ENCODE measurements at places on chromosomes 11 and 22.
A peak's percentile ranks its signal among the peaks of the same experiment; 100 is the strongest.

DNA sequence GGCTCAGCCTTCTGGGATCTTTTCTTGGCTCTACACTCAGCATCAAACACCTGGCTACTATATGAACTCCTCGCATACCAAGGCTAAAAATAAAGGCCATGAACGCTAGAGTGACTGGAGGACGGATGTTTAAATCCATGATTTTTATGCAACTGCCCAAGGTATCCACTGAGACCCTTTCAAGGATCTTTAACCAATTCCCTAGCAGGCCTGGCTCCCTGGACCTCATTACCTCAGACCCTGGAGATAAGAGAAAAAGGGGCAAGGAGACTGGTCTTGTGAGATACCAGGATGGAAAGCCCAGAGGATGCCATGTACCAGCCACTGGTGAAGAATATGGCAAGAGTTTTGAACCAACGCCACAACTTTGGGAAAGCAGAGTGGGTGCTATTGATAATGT is at the start of gene OR51G2:
OR51G2 (minus strand) TSS at position 101 of the 400 bp plus-strand sequence. CDS start 3,687 bp downstream, outside the sequence.
- DNase-seq = no peak

- no peak for DNase-seq
These were observed 72.1 kb downstream of the BRD1 start for GRCh38 chr22:49755631-49756001.

GRCh38 chr11:121613724-121614123 is 161.0 kb upstream of the SORL1-AS1 start:
- no peak for DNase-seq

DNA sequence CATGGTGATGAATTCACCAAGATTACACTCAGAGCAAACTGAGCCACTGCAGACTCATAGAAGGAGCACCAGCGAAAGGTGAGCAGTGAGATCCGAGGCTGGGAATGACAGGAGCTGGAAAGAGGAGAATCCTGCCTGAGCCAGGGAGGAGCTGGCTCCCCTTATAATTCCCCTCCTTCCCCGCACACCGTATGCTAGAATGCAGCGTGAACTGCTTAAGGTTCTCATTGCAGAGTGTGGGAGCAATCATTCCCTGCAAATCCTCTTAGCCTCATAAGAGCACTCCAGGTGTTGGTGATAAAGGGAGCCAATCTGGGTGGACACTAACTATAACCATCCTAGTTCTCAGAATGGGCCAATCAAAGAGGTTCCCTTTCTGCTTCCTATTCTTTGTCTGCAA is 127.6 kb upstream of the TEAD1 start:
- no peak for DNase-seq

DNA sequence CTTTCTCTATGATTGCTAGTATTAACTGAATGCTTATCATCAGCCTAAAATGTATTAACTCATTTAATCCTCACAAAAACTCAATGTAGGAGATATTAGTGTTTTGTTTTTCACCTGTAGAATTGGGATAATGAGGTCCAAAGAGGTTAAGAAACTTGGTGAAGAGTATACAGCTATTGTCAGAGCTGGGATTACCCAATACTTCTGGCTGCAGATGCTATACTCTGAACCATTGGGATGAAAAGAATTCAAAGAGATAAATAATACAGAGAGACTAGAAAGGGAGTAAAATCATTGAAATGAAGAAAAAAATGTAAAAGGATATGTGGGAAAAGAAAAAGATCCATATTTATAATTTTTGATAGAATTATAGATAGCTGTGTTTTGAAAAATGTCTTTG is 137.1 kb downstream of the TRPC6 start:
- DNase-seq = no peak

DNA sequence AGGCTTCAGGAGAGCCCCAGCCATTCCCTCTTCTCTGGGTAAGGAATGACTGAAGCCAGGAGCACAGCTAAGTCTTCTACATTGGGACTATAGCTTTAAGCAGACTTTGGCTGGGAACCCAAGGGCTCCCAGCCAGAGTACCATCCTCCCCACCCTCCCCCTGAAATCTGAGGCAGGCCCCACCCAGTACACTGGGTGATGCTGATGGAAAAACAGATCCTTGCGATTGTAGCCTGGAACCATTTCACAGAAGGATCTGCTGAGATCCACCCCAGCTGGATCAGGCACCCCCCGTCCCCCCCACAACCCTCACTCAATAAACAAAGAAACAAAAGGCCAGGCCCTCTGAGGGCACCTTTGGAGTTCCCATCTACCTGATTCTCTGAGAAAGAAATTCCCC is 39.8 kb downstream of the IL18BP start:
- peak; percentile 64 for DNase-seq

DNA sequence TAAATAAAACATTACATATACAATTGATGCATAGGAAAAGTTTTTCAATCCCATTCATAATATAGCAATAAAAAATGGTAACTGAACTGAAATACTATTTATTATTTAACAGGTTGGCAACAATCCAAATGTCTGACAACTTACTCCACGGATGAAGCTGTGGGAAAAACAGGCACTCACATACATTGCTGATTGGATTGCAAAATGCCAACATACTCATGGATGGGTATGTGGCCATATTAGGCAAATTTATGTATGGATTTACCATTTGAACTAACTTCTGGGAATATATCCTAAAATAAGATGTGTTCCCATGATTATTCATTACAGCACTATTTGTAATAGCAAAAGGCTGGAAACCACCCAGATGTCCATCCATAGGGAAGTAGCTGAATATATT is 3.2 kb upstream of the BIRC2 start:
- no peak for DNase-seq

GRCh38 chr11:69232821-69233743 is 60.9 kb upstream of the MYEOV start:
- DNase-seq = no peak

DNA sequence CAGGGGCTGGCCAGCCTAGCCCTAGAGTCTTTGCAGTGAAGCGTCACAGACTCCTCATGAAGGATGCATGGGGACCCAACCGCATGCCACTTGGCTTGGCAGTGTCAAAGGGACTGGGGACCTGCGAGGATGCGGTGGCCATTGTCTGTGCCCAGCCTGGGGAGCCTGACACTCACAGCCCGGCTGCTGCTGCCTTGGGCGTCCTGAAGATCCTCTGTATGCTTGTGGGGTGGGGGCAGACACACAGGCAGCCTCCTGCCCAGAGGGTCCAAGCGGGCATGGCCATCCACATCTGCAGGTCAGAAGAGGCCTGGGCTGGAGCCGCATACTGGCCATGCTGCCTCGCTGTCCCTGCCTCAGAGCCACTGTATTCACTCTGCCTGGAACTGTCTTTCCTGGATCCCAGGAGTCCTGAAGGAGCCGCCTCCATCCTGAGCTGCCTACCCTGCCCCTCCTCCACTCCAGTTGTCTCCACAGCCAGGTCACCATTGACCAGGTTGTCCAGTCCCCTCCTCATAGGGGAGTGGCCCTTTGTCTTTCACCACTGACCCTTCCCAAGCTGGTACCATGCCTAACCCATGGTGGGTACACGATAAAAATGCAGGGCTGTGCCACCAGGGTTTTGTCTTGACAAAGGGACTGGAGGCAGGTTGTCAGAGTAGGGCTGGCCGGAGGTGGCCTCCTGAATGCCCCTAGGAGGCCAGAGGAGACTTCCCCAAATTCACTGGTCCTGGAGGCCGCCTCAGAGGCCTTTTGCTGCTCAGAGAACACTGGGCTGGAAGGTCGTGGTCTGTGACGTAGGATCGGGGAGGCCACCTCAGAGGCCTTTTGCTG is 107.0 kb downstream of the KCNQ1OT1 start:
- DNase-seq = no peak

GRCh38 chr11:43124272-43124935 is 187.4 kb upstream of the API5 start:
- DNase-seq = no peak

GRCh38 chr11:118656563-118657165 is 22.8 kb downstream of the TREH start:
- no peak for DNase-seq

DNA sequence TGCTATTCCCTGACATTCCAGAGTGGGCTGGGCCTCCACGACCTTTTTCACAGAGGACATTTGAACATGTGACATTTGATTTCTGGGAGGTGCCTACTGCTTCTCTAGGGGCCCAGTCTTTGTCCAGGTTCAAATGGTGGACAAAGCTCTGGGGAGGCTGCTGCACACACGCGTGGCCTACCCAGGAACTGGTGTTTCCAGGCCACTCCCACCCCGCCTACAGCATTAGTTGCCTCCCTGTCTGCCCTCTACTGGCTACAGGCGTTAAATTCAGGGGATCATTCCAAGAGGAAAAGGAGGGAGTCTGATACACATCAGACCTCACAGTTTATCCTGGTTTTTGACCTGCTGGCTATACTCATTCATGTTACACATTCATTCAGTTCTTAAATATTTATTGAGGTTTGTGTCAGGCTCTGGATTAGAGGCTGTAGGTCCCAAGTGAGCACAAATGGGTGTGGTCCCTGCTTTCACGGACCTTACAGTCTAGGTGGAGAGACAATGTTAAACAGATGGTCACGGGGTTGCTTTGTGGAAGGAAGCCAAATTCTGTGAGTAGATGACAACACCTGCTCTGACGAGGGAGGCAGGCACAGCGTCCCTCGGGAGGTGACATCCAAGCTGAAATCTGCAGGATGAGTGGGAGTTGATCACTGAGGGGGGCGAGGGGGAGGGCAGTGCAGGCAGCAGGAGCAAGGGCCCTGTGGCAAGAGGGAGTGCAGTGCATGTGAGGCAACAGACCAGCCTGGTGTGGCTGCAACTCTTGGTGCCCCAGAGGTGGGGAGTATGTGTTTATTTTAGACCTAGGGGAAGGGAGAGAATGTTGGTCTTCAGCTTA is 11.8 kb downstream of the TUB start:
- peak; percentile 35 for DNase-seq

DNA sequence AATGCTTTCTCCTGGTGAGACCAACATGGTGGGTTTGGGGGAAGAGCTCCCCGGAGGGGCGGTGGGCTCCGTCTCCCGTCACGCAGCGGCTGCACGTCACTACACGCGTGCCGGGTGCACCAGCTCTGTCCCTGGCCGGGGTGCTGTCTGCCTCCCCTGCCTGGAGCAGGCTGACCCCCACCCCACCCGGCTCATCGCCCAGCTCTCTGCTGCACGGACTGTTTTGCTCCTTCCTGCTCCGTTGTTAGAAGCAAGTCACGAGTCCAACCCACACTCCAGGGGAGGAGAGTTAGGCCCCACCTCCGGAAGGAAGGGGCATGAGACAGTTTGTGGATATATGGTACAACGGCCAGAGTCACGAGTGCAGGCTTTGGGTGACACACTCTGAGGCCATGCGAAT is 364.9 kb downstream of the BRD1 start:
- no peak for DNase-seq

- DNase-seq = no peak
These were observed 3.8 kb upstream of the GGA1 start for GRCh38 chr22:37604875-37605274.

GRCh38 chr11:18011633-18012032 is 1.2 kb downstream of the SERGEF start:
- no peak for DNase-seq

DNA sequence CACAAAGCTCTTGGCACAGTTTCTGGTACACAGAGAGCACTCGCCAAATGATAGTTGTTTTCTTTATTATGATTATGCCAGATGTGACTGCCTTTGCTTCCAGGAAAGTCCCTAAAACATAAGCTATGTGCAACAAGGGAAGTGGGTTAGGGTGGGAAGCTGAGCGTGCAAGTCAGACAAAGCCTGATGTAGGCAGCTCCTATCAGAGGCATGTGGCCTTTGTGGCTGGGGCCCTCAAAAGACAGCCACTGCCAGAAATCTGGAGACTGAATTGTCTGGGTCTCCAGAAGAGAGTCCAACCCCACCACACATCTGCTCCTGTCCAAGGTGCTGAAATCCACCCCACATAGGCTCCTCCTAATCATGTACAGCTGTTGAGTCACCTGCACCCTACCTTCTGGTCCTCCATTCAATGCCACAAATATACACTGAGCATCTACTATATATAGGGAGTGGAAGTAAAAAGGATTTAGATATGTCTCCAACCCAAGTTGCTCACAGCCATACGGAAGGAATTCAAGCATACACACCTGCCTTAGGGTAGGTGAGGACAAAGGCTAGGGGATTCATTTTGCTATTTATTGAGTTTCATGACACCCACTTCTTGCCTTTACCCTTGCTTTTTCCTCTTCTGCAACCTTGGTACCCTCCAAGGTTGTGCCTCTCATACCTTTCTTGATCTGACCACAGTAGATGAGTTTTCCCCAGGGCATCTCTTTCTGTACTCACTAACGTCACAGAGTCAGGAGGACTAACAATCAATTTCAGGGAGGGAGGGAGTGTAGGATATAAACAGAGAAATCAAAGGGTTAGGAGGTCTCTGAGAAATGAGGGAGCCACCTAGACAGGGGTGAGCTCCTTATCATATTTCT is 12.4 kb downstream of the SEC14L3 start:
- DNase-seq = no peak

- no peak for DNase-seq
These were observed 929.9 kb downstream of the NTM start for GRCh38 chr11:132300283-132300682.

GRCh38 chr11:92626624-92627023 is 342.8 kb upstream of the MTNR1B start:
- DNase-seq = no peak

GRCh38 chr11:72653649-72654048 is 20.6 kb downstream of the PDE2A start:
- DNase-seq = no peak

DNA sequence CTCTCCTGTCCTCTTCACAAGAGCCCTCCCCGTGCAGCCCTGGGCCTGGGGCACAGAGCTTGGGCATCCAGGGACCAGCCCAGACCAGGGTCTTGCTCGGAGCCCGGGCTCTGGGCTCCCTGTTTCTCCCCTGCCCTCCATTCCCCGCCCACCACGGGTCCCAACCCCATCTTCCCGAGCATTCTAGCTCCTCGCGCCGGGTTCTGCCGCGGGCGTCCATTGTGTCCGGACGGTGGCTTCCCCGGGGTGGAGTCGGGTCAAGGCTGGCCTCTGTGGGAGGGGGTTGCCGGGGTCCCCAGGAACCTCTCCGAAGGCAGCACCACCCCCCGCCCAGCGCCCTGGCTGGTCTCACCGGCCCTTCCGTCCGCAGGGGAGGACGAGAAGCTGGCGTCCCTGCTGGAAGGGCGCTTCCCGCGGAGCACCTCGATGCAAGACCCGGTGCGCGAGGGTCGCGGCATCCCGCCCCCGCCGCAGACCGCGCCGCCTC is 18.1 kb upstream of the ACR start:
- no peak for DNase-seq

GRCh38 chr11:66639066-66639813 is 737 bp downstream of the RBM4 start:
- DNase-seq = no peak

- DNase-seq = no peak
These were observed 16.1 kb downstream of the CPT1A start for GRCh38 chr11:68825571-68825970.

GRCh38 chr11:20388096-20389055 is 860 bp downstream of the PRMT3 start:
- no peak for DNase-seq

GRCh38 chr11:11302565-11302964 is 50.5 kb downstream of the CSNK2A3 start:
- DNase-seq = no peak

- no peak for DNase-seq
These were observed 36.4 kb upstream of the PTPRJ start for GRCh38 chr11:47943721-47944586.

GRCh38 chr11:13316528-13316961 is 39.0 kb downstream of the BMAL1 start:
- peak; percentile 12 for DNase-seq

All from amniotic stem cell (primary cell).